ENCODE measurements at places on chromosomes 4 and X. TPM values are rescaled to one million over a fixed set of nuclear protein-coding genes. Genes with fewer than 3 reads are reported as not detected.

DNA sequence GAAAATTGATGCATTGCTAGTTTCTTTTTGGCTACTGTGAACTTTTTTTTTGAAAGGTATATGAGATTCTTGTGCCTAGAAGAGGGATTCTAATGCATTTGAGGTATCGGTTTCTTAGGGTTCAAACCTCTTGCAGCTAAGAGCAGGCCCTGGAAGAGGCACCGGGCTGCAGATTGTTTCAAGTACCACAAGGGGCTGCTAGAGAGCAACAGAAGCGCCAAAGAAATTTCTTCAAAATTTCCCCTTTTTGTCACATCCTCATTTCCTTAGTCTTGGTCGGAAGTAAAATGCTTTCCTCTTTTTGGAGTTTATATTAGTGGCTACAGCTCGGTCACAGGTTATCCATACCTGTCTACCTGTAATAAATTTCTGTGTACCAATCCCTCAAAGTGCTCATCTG, 89.8 kb downstream of the PDGFRA start:
- peak; percentile 46 for DNase-seq

DNA sequence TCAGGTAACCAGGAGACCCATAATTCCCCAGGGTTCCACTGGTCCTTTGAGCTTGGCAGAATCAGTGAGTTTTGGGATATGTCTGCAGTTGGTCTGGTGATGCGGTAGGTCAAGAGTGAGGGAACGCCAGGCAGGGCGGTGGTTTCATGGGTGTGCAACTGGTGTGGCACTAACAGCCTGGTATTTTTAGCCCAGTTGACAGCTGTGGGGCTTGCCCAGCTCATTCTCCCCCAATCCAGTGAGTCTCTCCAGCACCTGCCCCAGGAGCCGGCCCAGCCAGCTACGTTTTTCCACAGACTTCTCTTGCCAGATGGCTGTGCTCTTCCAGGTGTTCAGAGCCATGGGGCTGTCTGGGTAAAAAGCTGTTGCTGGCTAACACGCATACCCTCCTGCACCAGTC, 1019.9 kb downstream of the CCSER1 start:
- no peak for DNase-seq

The ARMCX4 gene
- 2.1 TPM for total RNA-seq

DNA sequence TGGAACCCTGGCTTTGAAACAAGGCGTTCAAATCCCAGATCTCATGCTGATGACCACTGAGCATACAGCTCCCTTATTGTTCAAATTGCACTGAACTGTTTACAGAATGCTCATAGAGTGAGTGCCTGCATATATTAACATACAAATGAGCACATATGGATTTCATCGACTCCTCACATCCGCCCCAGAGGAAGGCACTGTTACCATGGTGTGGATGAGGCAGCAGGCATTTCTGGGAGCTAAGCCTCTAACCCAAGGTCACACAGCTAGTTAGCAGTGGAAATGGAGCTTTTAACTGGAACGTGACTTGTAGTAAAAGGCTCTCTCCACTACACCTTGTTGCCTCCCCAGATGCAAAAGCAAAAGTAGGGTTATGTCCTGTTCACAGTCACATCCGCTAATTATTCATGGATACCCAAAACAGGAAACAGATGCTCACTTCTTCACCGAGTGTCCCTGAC, 289.7 kb downstream of the STK32B start:
- DNase-seq, result no peak

- no peak for DNase-seq
Measured at GRCh38 chr4:77187322-77187721, 30.3 kb downstream of the CCNG2 start.

The DGKK gene
- 1.4 TPM for total RNA-seq

The GRIA2 gene
- total RNA-seq, result not detected

Measured in H7 (cell line).